ENCODE measurements at places on chromosomes 12 and 14.

DNA sequence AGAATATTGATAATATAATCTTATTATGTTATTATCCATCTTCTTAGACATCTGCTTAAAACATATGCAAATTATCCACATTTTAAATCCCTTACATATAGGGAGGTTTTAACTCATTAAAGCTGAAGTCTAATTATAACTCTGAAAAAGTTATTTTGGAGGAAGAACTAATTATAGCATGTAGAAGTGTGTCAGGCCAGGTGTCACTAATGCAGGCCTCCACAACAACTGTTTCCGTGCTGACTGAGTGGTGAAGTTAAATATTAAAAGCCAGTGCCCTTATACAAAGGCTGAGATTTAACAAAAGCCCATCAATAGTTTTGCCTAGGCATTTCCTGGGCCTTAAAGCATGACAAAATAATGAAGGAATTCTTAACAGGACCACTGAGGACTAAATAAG is 157.4 kb downstream of the LRRK2 start:
- DNase-seq, result no peak

GRCh38 chr12:22101749-22102243 is 55.8 kb downstream of the CMAS start:
- no peak for DNase-seq

- DNase-seq, result no peak
These were observed 443.0 kb downstream of the NPAS3 start for GRCh38 chr14:33381717-33382116.

DNA sequence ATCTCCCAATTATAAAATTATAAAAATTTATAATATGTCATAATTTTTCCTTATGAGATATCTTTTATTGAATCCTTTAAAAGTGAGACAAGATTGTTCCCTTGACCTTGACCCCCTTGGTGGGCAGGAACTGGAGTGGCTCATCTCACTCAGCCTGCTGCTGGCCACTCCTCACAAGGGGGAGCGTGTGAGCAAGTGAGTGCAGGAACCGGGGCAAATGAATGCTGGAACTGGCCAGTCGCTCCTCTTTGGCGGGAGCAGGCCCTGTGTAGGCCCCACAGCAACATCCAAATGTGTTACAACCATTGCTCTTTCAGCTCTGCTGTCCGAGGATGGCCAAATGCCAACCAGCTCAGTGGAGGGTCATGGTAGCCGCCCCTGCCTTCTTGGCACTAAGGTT is 178.8 kb downstream of the ETNK1 start:
- no peak for DNase-seq

GRCh38 chr12:65825507-65826352 is 1.4 kb downstream of the HMGA2 start:
- DNase-seq, result peak; percentile 37

DNA sequence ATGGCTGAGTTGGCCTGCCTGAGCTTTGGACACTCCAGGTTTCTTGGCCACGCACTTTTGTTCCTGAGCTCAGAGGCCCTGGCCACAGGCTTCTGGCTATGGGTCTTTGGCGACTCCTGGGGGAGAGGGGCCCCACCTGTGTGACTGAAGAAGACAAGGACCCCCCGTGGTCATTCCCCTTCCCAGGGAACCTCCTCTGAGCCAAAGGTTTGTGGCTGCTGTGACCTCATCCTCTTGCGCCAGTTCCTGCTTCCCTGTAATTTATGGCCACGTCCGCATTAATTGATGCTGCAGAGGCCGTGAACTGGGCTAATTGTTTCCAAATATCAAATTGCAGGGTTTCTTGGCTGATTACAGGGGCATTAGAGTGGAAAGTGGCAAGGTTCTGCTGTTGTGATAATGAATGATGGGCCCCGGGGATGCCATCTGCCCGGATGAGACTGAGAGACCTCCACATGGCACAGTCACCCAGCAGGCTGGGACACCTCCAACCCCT is 27.6 kb upstream of the NOS1 start:
- DNase-seq, result no peak

DNA sequence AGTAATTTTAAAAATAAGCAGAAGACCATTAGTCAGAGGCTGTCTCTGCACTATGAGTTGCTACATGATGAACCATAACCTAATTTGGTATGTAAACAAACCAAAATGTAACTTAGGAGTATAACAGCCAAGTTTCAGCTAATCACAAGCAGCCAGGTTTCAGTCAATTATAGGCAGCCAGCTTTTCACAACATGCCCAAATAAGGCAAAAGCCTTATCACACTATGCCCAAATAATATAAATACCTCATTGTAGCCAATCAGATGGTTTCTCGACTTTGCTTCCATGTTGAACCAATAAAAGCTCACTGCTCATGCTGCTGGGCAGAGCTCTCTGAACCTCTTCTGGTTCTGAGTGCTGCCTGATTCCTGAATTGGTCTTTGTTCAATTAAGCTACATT is 38.6 kb downstream of the GARIN6 start:
- DNase-seq, result no peak

DNA sequence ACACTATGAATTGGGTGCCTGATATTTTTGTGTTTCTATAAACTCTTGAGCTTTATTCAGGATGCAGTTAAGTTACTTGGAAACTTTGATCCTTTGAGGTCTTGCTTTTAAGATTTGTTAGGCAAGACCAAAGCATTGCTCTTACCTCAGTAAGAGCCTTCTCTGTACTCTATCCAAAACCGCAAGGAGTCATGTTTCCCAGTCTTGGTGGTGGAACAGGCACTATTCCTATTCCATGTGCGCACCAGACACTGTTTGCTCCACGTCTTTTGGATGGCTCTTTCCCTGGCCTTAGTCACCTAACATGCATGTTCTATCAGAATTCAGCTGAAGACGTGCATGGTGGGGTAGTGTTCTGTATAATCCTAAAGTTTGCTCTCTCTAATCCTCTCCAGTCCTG is 23.5 kb downstream of the CSRP2 start:
- DNase-seq, result no peak
